Right forelimb (tissue), 1 donor: ENCODE measurements at places on chromosomes 16 and 17.
A peak's percentile ranks its signal among the peaks of the same experiment; 100 is the strongest.

- no peak for DNase-seq
These were observed 264.7 kb downstream of the ENGASE start for GRCh38 chr17:79339321-79339720.

DNA sequence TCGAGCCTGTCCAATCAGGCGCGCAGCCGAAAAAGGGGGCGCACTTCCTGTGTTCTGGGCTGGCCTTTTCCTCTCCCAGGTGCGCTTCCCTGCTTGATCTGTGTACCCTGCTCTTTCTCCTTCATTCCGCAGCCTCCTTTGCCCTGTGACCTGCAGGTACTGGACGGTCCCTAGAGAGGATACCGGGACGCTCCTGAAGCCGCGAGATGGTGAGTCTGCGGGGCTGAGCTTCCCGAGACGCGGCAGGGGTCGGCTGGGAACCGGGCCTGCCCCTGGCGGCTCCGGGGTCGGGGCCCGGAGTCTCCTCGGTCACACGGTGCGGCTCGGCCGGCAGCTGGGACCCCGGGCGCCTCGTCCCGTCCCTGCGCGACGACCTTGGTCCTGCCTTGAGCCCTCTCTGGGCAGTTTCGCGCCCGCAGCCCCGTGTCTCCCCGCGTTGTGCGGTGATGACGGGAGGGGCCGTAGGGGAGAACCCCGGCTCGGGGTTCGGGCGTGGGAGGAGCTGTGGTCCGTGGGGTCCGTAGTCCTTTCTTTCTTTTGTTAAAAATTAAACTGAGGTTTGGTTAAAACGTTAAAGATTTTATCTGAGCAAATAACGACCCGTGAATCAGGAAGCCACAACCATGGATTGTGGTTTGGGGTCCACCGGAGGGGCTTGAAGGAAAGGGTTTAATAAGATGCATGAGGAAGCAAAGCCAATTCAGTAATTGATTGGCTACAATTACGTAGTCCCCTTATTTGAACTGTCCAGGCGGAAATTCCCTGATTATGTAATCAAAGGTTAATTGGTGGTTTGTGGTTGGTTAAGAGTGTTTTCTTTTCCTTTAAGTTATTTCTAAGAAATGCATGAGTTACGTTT is 172.8 kb upstream of the ZNF267 start:
- DNase-seq, result peak; percentile 83

- DNase-seq, result no peak
These were observed 8.3 kb downstream of the SLC5A10 start for GRCh38 chr17:18960241-18960665.

- DNase-seq, result no peak
These were observed 68.1 kb downstream of the COG7 start for GRCh38 chr16:23384878-23385277.

- DNase-seq, result no peak
These were observed 271.8 kb downstream of the CPPED1 start for GRCh38 chr16:12531937-12532336.

DNA sequence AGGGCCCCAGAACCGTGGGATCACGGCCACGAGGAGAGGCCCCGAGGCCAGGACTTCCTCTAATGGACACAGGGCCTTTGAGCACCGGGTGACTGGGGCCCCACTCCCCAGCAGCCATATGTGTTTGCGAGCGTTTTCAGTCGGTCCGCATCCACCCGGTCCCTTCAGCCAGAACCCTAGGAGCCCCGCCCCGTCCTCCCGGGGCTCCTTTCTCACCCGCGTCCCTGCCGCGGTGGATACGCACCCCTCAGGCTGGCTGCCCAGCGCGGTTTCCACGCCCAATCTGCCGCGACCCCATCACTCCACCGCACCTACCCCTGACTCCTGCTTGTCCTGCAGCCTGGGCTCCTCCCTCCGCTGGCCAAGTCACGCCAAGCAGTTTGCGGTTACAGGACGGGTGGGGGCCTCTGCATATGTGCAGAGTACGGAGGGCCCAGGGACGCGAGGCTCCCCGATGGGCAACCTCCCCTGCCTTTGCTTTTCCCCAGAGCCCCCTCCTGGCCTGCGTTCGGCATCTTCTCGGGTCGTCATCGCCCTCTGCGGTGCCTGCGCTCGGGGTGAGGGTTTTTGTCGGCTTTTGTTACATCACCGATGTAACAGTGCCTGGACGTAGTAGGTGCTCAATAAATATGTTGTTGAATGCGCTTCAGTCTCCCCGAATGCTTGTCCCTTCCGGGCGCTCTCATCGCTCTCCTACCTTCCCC is 1.0 kb upstream of the TTYH2 start:
- DNase-seq, result peak; percentile 70

DNA sequence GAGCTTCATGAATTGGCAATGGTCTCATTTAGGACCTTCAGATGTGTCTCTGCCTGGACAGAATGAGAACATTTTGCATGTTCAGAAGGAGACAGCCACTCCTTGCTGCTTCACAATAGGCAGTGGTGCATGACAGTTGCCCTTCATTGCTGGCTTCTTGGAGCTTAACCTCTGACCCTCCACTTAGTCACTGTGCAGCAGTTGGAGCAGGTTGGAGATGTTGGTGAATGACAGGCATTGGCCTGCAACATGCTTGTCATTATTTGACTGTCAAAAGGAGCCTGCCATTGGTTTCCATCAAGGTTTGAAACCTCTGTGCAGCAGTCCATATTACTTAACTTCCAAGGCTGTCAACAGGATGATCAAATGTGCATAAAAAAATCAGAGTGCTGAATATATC is 22.7 kb downstream of the FTO start:
- no peak for DNase-seq

DNA sequence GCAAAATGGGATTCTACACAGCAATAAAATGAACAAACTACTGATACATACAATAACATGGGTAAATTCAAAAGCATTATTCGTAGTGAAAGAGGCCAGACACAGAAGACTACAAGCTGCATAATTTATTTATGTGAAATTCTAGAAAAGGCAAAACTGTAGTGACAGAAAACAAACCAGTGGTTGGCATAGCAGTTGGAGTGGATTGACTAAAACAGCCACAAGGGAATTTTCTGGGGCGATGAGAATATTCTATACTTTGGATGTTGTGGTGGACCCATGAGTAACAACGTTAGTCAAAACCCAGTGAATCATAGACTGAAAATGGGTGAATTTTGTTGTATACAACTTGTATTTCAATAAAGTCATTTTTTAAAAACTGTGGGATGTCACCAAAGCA is 63.2 kb upstream of the RPL38 start:
- DNase-seq, result no peak

DNA sequence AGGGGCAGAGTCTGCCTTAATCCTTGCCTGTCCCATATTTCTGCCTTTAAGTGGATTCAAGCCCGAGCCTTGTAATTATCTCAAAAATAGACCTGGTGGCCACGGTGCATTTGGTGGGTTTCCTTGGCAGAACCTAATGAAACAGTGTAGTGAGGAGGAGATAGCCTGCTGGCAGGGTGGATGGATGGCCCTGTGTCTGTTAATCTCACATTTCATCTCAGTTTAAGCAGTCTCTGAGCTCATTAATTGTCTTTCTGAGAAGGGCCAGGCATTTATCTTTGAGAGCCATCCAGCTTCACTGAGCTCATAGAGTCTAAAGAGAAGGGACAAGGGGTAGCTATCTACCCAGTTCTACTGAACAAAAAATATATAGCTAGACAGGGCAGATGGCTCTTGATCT is 364.0 kb upstream of the EEF2KMT start:
- DNase-seq, result no peak

GRCh38 chr16:11145819-11146211 is 110.2 kb downstream of the SOCS1 start:
- DNase-seq, result no peak

- no peak for DNase-seq
These were observed 39.4 kb upstream of the CDH3 start for GRCh38 chr16:68605746-68606145.

- DNase-seq, result peak; percentile 82
These were observed at the start of gene CYBA for GRCh38 chr16:88650749-88651275. Gene CYBA, minus strand, starts transcription at chr16:88651053. Its CDS starts 40 bp downstream, at chr16:88651013.

- no peak for DNase-seq
These were observed 46.5 kb downstream of the GAS7 start for GRCh38 chr17:10151667-10152496.

DNA sequence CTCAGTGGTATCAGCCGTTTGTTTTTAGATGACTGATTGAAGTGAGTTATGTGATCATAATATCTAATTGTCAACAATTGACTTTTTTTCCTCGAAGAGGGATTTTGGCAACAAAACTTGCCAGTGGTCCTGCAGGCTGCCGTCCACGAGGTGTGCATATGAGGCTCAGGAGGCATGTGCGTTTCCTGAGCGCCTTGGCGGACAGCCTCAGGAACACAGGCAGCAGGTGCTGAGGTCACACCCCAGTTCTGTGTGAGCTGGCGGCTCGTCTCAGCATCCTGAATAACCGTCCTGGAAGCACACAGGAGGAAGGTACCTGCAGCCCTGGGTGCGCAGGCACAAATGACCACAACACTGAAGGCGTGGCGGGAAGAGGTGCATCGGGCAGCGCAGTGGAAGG is 11.7 kb downstream of the SPG7 start:
- no peak for DNase-seq

DNA sequence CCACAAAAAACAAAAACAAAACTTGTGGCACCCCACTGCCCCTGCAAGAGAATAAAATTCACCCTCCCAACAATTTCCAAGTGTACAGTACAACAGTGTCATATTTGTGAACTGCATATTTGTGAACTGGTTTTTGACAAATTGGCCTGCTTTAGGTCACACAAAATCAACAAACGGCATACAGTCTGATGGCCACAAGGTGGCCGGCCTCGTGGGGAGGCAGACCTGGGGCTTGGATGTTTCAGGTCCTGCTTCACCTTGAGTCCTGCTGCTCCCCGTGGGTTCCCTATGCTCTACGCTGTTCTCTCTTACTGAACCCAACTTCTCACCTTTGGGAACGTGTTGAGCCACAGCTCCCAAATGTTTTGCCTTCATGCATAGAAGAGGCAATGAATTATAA is 102.2 kb downstream of the CDK5R1 start:
- DNase-seq, result no peak

GRCh38 chr17:6163612-6164333 is 93.6 kb downstream of the WSCD1 start:
- DNase-seq, result no peak

GRCh38 chr16:83954577-83955016 is 1.6 kb downstream of the OSGIN1 start:
- no peak for DNase-seq

DNA sequence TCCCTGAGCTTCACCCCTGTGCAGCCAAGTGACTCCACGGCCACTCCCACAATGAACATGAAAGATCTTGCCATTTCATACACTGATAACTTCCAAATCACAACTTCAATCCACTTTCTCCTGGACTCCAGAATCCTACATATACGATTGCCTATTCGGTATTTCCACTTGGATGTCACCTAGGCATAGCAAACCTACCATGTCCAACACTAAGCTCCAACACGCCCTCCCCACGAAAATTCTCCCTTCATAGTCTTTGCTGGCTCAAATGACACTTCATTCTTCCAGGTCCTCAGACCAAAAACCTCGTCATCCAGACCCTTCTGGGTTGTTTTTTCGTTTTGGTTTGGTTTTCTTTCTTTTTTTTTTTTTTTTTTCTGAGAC is 1.9 kb downstream of the GLTPD2 start:
- DNase-seq, result no peak

DNA sequence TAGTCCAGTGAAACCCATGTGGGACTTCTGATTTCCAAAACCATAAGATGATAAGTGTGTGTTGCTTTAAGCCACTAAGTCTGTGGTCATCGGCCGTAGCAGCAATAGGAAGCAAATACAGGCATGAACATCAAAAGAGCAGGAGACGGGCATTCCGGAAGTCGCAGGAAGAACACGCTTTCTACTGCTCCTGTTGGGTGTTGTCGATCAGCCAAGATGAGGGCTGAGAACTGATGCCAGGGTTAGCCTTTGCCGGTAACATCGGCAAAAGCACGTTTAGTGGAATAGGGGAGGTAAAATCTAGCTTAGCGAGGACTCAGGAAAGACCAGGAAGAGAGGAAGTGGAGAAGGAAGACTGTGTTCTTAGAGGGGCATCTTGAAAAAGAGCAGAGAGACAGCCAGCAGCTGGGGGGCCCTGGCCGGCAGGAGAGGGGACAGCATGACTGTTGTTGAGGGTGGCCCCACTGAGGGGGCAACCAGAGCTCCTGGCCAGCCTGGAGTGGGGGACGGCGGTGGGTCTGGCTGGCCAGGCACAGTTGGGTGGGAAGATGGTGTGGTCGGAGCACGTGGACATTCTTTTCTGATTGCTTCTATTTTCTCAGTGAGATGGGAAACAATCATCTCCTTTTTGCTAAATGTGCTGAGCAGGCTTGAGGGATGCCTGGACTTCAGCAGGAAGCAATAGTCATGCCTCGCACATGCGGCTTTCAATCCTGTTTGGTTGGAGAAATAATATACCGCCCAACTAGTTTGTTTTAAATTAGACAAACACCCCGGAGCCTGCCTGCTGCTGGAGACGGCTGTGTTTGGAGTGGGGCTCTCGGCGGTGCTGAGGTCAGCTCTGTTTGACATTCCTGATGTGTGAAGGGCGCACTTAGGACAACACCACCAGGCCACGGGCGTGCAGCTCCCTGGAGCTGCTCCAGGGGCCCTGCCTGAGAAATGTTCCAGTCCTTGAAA is 109.9 kb downstream of the METRNL start:
- peak; percentile 77 for DNase-seq

GRCh38 chr16:79592186-79592585 is 8.4 kb downstream of the MAF start:
- DNase-seq, result no peak

- no peak for DNase-seq
These were observed 216.7 kb downstream of the RPTOR start for GRCh38 chr17:80761110-80761871.

- no peak for DNase-seq
These were observed 22.3 kb downstream of the SEZ6 start for GRCh38 chr17:28983286-28984230.

- DNase-seq, result no peak
These were observed 19.3 kb downstream of the MMD start for GRCh38 chr17:55402374-55402773.

- DNase-seq, result no peak
These were observed 77.1 kb downstream of the ELAC2 start for GRCh38 chr17:12940699-12941098.
